ENCODE measurements at places on chromosomes 5 and 9. TPM values are rescaled to one million over a fixed set of nuclear protein-coding genes. Genes with fewer than 3 reads are reported as not detected.

ANKRD55 gene
- total RNA-seq = 0.74 TPM

BARHL1 gene
- total RNA-seq = not detected

HTR4 gene
- not detected for total RNA-seq

MINAR2 gene
- not detected for total RNA-seq

C6 gene
- not detected for total RNA-seq

CATSPER3 gene
- not detected for total RNA-seq

Data from A375 (cell line).